Bladder microvascular endothelial cell (primary cell): ENCODE measurements at places on chromosomes 1 and 21. TPM values are rescaled to one million over a fixed set of nuclear protein-coding genes. Genes with fewer than 3 reads are reported as not detected.

The OR2T2 gene
- not detected in 2 replicates for total RNA-seq

The TFB2M gene
- 7.9 and 11.1 TPM in 2 replicates for total RNA-seq

The BRINP3 gene
- total RNA-seq, result not detected in 2 replicates

The PRDX6 gene
- 112 and 154 TPM in 2 replicates for total RNA-seq

The KRTAP19-1 gene
- total RNA-seq, result not detected in 2 replicates

The KHDC4 gene
- total RNA-seq, result 12.6 and 32.9 TPM in 2 replicates

The FCGR1A gene
- not detected in 2 replicates for total RNA-seq

The SPATC1L gene
- 3.1 and 6.3 TPM in 2 replicates for total RNA-seq

The LDLRAD1 gene
- not detected in 2 replicates for total RNA-seq

The MTX1 gene
- total RNA-seq, result 30.3 and 31.6 TPM in 2 replicates

The DDX59 gene
- total RNA-seq, result 8.3 and 13.1 TPM in 2 replicates

The RNU1-4 gene
- total RNA-seq, result 509 and 6,751 TPM in 2 replicates

The EDEM3 gene
- 42.3 and 99.5 TPM in 2 replicates for total RNA-seq

The OR10X1 gene
- not detected in 2 replicates for total RNA-seq

The SLAMF7 gene
- total RNA-seq, result not detected in 2 replicates

The IRF6 gene
- 1.5 and 1.9 TPM in 2 replicates for total RNA-seq

The CGN gene
- total RNA-seq, result under 0.01 and 0.13 TPM in 2 replicates

The CLDN17 gene
- total RNA-seq, result not detected in 2 replicates

The PPFIA4 gene
- total RNA-seq, result under 0.01 and 0.25 TPM in 2 replicates

The AUNIP gene
- total RNA-seq, result 2.1 and 3.1 TPM in 2 replicates

The PTPN22 gene
- total RNA-seq, result 0.49 and 0.63 TPM in 2 replicates

The BGLAP gene
- 0.38 TPM in 1 of 2 replicates, not detected in the other for total RNA-seq

The IFI44L gene
- total RNA-seq, result 3.1 and 5.7 TPM in 2 replicates

The PLA2G4A gene
- 1.3 and 7.4 TPM in 2 replicates for total RNA-seq

The UBL4B gene
- not detected in 2 replicates for total RNA-seq

The LCE1C gene
- total RNA-seq, result not detected in 2 replicates

The SAMD13 gene
- total RNA-seq, result 1.1 and 1.3 TPM in 2 replicates

The GPR25 gene
- total RNA-seq, result not detected in 2 replicates

The LHX8 gene
- total RNA-seq, result not detected in 2 replicates

The EDN2 gene
- total RNA-seq, result not detected in 2 replicates

The SYNC gene
- total RNA-seq, result 13.0 and 22.1 TPM in 2 replicates

The EPHA8 gene
- total RNA-seq, result not detected in 2 replicates

The ROR1 gene
- 0.16 and 0.57 TPM in 2 replicates for total RNA-seq

The EXO1 gene
- total RNA-seq, result 7.6 and 9.4 TPM in 2 replicates

The EDARADD gene
- total RNA-seq, result not detected in 2 replicates

The PRRX1 gene
- total RNA-seq, result 0.31 and 0.49 TPM in 2 replicates

The THEMIS2 gene
- total RNA-seq, result 5.0 and 19.3 TPM in 2 replicates

The RGS5 gene
- 2.3 and 2.6 TPM in 2 replicates for total RNA-seq

The LZIC gene
- 13.8 and 22.6 TPM in 2 replicates for total RNA-seq

The LAMB3 gene
- 3.9 and 4.6 TPM in 2 replicates for total RNA-seq

The TTC24 gene
- not detected in 2 replicates for total RNA-seq

The PAPPA2 gene
- total RNA-seq, result 0.16 and 0.31 TPM in 2 replicates

The ESRRG gene
- total RNA-seq, result under 0.01 TPM in 1 of 2 replicates, not detected in the other

The LEMD1 gene
- total RNA-seq, result 0.32 TPM in 1 of 2 replicates, not detected in the other

The ZSWIM5 gene
- 0.16 and 11.3 TPM in 2 replicates for total RNA-seq

The SAMD11 gene
- total RNA-seq, result not detected in 2 replicates

The PDPN gene
- total RNA-seq, result 0.49 and 155 TPM in 2 replicates

The SPATA45 gene
- total RNA-seq, result not detected in 2 replicates

The TEX38 gene
- not detected in 2 replicates for total RNA-seq

The SYF2 gene
- 23.8 and 26.4 TPM in 2 replicates for total RNA-seq
